ENCODE measurements at places on chromosomes 7 and 10.

DNA sequence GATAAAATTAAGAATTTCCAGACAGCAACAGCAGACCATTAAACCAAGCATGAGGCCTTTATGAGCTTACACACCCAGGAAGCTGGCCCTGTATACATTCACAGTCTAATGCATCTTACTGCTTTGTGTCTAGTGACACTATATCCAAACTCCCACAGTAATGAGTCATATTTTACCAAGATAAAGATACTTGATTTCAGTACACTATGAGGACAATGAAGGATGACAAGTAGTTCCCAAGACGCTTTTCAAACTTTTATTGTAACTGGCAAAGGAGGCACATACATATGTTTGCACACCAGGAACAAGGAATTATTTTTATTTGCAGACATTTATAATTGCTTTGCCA lies 148.0 kb downstream of the TSPAN12 start:
- no peak for DNase-seq

DNA sequence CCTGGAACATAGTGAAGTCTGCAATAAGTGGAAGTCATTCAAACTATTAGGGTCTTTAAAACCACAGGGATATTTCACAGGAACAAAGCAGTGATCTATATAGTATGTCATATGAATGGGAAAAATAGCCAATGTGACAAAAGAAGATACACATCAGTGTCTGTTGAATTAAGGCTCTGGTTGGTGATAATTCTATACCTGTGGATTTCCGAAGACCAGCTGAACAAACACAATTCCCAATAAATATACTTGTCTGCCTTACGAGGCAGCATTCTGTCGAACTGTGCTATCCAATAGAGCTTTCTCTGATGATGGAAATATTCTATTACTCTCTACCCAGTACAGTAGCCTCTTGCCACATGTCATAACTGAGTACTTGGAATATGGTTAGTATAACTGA lies 55.9 kb upstream of the CAV2 start:
- no peak for DNase-seq

DNA sequence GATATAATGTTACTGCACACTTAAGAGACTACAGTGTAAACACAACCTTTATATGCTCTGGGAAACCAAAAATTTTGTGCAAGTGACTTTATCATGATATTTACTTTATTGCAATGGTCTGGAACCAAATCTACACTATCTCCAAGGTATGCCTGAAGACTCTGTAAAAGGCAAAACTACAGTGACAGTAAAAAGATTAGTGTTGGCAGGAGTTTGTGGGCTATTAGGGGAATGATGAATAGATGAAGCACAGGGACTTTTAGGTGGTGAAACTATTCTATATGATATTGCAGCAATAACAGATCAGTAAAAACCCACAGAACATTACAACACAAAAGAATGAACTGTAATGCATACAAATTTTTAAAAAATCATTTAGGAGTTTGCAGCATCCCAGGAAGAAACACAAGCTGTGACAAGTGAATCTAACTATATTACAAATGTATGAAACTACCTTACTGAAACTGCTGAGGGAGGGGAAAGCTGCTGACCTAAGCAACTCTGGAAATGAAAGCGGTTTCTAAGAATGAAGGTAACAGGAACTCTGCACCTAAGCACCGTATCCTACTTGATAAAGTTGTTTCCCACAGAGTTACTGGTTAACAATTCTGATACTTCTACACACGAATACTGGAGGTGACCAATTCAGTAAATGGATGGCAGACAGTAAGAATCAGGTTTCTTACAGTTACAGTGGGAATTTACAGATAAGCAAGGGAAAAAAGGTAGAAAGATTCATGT lies 82.6 kb downstream of the ATE1 start:
- no peak for DNase-seq

DNA sequence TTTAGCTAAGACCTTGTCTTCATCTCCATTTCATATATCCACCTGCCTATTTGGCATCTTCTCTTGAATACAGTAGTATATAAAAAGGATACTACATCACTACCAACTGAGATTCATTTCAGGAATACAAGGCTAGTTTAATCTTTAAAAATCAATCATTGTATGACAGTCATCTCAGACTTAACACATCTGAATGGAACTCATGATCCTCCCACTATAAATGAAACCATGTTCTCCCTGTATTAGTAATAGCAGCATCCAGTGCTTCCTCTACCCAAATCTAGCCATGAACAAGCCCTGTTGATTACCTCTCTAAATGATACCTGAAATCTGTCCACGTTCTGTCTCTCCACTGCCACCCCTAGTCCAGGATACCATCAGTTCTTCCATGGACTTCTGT lies 196.2 kb downstream of the CDK14 start:
- no peak for DNase-seq

DNA sequence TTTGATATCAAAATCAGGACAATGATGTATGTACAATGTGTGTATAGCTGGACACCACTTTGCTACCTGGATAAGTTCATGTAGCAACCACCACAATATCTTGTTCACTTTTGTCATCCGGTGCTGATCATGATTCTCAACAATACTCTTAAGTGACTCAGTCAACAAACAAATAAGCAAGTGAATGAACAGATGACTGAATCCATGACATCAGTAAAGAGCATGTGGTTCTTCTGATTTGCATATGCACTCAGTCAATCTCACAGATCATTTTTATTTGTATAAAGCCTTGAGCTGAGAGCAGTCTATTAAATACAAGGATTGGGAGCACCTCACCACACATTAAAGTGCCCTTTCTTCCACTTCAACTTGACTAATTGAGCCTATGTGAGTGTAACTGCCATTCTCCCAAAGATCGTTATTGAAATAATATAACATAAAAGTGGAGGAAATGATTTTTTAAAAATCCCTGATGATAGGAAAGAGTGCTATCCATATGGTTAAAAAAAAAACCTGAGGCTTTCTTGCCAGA lies 69.5 kb downstream of the NPSR1 start:
- DNase-seq, result no peak

DNA sequence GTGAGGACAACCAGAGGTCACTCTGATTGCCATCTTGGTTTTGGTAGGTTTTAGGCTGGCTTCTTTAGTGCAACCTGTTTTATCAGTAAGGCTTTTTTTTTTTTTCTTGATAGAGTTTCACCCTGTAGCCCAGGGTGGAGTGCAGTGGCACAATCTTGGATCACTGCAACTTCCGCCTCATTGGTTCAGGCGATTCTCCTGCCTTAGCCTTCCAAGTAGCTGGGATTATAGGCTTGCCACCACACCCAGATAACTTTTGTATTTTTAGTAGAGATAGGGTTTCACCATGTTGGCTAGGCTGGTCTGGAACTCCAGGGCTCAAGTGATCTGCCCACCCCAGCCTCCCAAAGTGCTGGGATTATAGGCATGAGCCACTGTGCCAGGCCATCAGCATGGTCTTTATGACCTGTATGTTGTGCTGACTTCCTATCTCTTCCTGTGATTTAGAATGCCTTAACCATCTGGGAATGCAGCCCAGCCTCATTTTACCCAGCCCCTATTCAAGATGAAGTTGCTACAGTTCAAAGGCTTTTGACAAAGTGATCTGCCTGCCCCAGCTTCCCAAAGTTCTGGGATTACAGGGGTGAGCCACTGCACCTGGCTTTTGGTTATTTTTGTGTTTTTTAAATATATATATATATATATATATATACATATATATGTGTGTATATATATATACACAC lies 7.0 kb upstream of the ZNF425 start:
- no peak for DNase-seq

GRCh38 chr7:158633055-158633956 lies 45.7 kb upstream of the PTPRN2 start:
- no peak for DNase-seq

- DNase-seq, result no peak
These were observed 220.0 kb upstream of the KCND2 start for GRCh38 chr7:120052884-120053382.

GRCh38 chr10:44125879-44126278 lies 259.0 kb downstream of the CXCL12 start:
- no peak for DNase-seq

DNA sequence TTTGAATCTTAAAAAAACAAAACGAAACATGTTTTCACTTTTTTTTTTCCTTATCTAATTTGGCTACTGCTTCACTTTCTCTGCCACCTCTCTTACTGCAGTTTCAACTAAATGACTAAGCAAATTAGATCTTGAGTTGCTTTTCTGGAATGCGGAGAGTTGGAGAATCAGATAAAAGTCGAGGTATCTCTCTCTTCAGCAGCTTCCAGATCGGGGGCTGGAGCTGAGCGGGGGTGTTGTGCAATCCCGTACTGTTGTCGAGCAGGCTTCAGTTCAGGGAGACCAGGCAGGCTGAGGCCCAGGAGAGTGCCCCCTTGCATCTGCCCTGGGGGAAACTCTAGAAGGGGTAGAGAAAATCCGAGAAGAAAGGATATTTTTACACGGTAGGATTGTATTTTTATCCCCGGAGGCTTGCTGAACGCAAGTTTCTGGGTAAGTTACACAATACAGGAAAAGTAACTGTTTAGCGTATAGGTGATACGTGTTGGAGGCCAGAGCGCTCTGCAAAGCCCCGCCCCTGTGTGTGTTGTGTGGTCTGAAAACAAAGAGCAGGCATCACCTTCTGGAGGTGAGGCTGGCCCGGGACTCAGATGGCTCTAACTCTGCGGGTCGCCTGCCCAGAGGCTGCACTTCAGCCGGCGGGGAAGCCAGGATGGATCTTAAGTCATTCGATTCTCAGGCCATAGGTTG lies 116.6 kb downstream of the KLF6 start:
- DNase-seq, result no peak

DNA sequence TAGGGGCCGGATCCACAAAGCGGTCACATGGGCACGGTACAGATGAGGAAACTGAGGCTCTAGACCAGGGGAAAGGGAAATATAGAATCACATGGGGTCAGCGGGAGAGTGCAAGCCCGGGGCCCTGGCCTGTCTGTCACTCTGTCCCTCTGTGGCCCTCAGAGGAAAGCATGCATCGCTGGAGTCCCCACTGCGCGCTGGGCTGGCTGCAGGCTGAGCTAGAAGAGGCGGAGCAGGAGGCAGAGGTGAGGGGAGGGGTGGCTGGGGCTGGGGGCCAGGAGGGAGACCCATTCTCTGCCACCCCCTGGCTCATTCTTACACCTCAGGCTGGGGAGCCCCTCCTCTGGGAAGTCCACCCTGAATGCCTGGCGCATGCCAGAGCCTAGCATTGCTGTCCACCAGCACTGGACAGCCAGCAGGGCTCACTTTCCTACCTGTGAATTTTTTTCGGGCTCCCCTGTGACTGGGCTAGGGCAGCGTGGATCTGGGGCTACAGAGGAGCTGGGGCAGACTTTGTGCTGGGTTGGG lies 2.3 kb downstream of the VPS37D start:
- DNase-seq, result no peak

- no peak for DNase-seq
These were observed 122.7 kb upstream of the TMEM229A start for GRCh38 chr7:124155432-124156022.

DNA sequence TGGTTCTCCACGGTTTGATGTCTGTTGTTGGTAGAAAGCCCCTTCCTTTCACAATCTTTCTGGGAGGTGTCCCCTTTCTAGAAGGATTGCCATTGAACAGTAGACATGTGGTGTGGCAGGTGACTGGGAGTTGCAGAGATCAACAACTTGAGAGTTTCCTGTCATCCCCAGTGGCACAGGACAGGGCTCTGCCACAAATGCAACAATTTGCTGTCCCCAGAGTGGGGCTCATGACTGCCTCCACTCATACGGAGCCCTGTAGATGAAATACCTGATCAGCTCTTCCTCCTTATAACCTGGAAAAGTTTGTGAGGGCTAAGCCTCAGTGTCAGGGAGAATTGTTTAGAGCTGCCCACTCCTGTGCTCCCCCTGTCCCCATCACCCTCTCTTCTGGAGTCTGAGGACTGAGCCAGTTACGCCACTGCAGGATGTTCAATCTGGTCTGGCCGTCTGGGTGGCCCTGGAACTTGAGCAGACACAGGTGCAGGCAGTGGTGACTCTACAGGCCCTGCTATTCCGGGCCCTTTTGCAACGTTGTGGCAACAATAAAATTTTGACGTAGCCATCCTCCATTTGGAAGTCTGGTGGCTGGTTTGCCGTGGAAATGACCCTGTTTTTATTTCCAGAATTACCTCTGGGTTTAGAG lies 6.5 kb downstream of the DBNL start:
- no peak for DNase-seq

DNA sequence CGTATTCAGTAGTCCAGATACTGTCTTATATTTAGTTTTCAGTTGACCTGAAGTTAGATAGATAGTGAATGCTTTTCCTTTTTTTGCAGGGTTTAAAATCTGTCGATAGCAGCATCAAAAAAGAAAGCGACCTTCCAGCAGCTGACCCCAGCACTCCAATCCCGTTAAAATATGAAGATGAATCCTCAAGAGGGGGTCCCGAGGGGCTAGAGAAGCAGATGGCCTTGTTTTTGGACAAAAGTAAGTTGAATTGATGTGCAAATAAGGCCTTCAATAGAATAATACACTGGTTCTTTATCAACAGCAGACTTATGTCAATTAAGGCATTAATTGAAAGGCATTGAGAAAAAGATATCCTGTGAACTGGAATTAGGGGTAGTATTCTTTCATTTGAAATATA lies 18.7 kb downstream of the EDRF1 start:
- DNase-seq, result no peak

- DNase-seq, result no peak
These were observed 73.0 kb downstream of the XRCC2 start for GRCh38 chr7:152602962-152603361.

GRCh38 chr7:29806208-29806994 lies at the start of gene WIPF3:
Gene WIPF3, plus strand, starts transcription at chr7:29806508. Its CDS starts 28,217 bp downstream, at chr7:29834725.
- DNase-seq, result no peak

- no peak for DNase-seq
These were observed 126.9 kb downstream of the CXCL12 start for GRCh38 chr10:44258019-44258418.

DNA sequence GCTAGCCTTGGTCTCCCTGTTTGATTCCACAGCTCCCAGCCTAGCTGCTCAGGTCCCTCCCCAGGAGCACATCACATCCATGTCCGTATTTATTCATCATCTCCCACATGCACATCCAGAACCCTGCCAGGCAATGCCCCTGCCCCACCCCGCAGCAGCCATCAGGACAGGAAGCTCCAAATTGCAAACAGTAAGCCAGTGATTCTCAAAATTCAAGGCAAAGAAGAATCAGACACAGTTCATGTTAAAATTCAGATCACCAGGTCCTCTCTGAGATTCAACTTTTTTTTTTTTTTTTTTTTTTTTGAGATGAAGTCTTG lies 17.7 kb downstream of the LRRC20 start:
- DNase-seq, result no peak

GRCh38 chr10:99777918-99778714 lies 4.3 kb upstream of the ABCC2 start:
- no peak for DNase-seq

GRCh38 chr7:92798517-92799249 lies 37.7 kb downstream of the CDK6 start:
- no peak for DNase-seq

- no peak for DNase-seq
These were observed 57.9 kb downstream of the AKR1C4 start for GRCh38 chr10:5254488-5254887.

GRCh38 chr7:800692-801091 lies 31.6 kb upstream of the SUN1 start:
- DNase-seq, result no peak

GRCh38 chr7:26321435-26321834 lies 29.8 kb downstream of the SNX10 start:
- no peak for DNase-seq

Measured in smooth muscle cell of the brain vasculature (primary cell).